ENCODE measurements at places on chromosomes 1 and 21.

DNA sequence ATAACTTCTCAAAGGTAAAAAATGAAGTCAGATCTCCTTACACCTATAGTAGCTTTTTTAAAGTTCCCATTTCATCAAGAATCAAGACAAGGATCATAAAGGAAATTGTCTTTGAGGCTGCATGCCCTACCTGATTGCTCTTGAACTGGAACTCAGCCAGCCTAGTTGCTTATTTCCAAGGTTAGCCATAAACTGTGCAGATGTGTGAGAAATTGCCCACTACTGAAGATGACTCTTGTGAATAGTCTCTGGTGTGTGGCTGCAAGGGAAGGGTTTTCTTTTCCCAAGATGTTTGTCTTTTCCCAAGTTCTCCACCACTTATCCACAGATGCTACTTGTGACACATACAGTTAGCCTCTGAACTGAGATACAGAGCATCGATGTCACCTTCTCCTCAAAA lies 81.7 kb upstream of the DUSP10 start:
- no peak for DNase-seq

DNA sequence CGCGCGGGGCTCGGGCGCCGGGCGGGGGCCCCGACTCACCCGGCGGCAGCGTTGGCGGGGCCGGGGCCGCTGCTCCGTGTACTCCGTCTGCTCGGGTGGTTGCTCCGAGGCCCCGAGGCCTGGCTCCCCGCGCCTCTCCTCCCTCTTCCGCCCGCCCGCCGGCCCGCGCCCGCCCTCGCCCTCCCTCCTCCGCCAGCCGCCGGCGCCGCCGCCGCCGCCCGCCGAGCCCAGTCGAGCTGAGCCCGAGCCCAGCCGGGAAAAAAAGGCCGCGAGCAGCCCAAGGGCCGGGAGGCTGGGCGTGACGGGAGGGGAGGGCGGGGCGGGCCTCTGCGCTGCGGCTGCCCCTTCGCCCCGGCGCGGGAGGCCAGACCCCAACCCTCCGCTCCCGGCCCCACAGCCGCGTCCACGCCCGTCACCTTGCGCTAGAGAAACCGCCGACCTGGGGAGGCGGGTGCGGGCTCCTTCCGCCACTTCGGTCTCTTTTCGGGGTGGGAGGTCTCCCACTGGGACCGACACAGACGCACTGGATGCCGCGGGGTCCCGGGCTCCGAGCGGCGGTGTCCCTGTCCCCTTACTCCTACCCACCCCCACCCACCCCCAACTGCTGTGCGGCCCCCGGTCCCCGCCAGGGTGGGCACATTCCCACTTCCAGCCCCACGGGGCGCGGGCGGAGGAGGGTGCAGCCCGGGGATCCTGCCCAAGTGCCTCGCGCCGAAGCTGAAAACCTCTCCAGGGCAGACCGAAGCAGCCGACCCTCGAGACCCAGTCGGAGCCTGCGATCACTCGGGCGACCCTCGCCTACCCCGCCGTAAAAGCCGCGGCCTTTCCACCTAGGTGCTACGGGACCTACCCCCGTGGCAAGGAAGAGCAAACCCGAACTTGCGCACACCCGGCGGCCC lies at the start of gene CERS2:
TSS of gene CERS2 (minus strand) at position 256 of the 899 bp plus-strand sequence. CDS start 5,745 bp downstream, outside the sequence.
- no peak for DNase-seq

DNA sequence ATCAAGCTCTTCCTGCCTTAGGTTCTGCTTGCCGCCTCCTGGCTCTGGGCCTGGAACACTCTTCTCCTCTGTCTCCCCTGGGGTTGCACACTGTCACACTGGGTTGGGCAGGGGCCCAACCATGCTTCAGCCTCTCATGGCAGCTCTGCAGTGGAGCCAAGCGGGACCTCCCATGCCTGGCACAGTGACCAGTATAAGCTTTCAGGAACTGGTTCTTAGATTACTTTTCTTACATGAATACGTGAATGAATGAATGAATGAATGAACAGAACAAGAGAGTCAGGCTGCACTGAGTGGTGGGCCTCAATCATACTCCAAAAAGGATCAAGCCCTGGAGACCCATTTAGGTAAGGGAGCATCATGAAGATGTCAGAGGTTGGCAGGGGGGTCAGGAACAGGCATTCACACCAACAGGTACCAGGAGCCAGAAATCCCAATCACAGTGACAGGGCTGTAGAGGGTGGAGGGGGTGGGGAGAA lies 30.8 kb upstream of the TMEM125 start:
- DNase-seq: no peak

- no peak for DNase-seq
Measured at GRCh38 chr21:26587736-26588201, 14.7 kb upstream of the CYYR1 start.

- DNase-seq: no peak
Measured at GRCh38 chr21:44615911-44616590, 4.2 kb downstream of the KRTAP10-8 start.

DNA sequence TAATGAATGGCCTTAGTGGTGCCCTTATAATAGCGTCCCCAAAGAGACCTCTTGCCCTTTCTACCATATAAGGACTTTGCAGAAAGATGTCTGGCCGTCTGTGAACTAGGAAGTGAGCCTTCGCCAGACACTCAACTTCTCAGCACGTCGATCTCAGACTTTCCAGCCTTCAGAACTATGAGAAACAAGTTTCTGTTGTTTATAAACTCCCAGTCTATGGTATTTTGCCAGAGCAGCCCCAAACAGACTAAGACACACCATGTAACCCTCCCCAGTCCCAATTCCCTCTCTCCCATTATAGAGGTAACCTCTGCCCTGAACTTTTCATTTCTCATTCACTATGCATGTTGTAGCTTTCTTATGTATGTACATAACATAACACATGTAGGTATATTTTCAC lies 55.7 kb downstream of the NID1 start:
- no peak for DNase-seq

GRCh38 chr1:19373211-19374082 lies 61.3 kb downstream of the SLC66A1 start:
- no peak for DNase-seq

- DNase-seq: no peak
Measured at GRCh38 chr1:56135069-56135863, 444.1 kb downstream of the PLPP3 start.
